ENCODE measurements at places on chromosomes 6 and 20.

DNA sequence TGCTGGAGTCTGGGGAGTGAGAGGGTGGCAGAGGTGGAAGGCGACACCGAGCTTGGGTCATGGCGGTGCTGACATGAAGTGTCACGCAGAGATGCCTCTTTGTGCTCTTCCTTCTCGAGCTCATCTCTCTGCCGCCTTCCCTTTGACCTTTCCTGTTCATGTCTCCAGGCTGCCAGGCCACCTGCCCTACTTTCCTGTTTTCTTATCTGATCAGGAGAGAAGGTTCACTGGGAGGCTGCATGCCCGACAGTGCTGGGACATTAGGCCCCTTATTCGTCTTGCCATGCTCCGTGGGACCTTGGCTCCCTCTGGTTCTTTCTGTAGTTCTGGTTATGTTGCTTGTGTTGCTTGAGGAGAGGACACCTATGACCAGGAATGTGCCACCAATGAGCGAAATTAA, 33.2 kb downstream of the CST8 start:
- DNase-seq = no peak

DNA sequence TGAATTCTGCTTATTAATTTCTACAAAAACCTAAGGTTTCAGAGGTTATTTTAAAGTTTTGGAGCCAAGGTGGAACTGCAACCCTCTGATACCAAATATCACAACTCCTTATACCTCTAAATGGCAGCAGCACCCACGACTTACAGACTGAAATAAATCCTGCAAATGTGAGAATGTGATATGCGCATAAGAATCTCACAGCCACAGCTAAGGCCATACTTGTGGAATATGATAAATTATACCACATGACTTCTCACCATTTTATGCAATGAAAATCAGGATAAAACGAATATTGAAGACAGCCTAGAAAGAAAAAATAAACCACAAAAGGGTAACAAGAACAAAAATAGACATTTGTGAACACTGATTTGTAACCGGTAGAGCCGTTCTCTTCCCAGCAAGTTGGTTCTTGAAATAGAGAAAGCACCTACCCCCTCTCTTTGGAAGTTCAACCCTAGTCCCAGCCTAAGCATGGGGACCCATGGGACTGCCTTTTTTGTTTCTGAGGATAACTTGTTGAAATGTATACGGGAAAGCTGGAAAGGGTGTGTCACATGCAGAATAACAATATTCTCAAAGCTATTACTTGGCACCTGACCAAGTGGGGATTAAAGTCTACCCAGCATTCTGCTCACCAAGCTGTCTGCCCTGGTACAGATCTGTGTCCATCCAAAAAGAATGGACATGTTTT, 47.1 kb upstream of the MCM9 start:
- DNase-seq = no peak

DNA sequence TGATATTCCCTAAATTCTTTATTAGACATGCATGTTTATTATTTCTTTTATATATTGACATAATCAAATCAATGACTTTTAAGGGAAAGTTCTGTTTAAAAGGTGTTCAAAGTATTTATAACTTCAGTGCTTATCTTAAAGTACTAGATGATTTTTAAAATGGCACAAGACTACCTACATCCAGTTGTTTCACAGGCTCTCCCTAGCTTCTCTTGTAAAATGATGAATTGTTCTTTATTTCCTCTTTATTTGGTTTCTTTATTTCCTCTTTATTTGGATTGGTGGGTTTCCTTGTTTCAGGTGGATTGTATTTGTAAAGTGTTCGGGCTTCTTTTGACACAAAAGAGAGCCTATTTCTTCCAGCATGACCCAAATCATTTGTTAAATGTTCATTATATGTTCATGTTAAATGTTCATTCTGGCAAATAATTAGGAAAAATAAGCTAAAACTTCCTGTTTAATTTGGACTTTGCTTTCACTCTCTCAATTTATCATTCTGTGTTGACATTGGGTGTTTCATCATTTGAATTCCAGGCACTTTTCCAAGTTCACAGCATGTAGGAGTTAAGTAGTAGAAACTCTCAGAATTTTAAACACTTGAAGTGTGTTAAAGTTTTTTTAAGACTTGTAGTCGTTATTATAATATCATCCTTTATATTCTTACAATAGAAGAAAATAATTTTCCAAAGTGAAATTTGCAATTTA, 24.6 kb downstream of the MLIP start:
- DNase-seq = peak; percentile 59

- no peak for DNase-seq
Measured at GRCh38 chr6:161349886-161350285, 76.0 kb upstream of the AGPAT4 start.

GRCh38 chr6:135439549-135439948, 58.0 kb downstream of the AHI1 start:
- no peak for DNase-seq

- DNase-seq = peak; percentile 28
Measured at GRCh38 chr20:47677635-47678453, 107.4 kb downstream of the SULF2 start.

DNA sequence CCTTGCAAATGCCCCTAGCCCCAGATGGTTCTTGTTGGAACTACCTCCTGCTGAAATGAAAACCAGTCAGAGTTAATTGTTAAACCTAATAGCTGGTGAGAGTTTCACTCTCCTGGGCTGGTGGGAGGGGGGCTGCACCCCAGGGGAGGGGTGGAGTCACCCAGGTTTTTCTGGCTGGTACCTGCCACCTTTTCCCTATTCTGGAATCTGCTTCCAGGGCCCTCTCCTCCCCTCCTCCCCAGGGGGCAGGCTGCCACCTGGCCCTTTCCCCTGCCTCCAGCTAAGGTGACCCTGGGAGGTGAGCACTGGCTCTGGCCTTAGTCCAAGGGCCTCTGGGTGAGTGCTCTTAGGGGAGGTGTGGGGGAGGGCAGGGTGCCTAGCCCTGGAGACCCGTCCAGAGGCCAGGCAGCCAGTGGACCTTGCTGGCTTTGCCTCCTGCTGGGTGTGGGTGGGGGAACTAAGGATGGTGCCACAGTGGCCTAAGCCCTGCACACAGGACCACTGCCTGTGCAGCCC, 48.8 kb upstream of the EPB41L1 start:
- no peak for DNase-seq

DNA sequence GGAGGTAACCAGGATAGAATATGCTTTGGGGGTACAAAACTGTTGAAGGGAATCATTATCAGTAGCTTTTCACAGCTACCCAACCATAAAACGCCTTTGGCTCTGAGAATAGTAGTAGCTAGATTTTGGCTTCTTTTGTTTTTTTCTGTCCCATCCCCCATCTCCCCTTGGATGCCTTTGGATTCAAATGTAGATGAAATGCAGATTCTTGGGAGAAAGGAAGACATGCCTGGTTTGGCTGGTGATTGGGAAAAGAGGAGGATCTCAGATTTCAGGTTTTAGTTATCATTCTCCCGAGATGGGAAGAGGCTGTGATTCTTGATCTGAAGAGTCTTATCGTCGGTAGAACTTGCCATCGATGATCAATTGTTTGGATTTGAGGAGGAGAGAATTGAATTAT, 3.5 kb upstream of the CDYL start:
- no peak for DNase-seq

DNA sequence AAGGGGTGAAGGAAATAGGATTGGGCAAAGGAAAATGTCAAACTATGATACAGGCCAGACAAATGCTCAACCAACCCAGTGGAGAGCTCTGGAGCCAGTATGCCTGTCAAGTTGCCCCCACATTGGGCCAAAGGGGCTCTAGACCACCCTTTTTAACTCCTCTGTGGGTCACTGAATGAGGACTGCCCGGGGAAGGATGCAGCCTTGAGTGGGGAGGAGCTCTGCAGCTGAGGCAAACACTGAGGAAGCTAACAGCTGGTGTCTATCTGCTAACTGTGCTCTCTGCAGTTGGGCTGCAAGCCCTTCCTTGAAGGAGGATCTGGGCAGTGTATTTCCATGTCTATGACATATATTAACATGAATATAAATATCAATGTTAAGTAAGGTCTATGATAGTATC, 98.4 kb upstream of the PRSS16 start:
- no peak for DNase-seq

- DNase-seq = no peak
Measured at GRCh38 chr6:38143191-38144150, 323.9 kb downstream of the ZFAND3 start.

- DNase-seq = no peak
Measured at GRCh38 chr20:6954219-6954618, 186.7 kb downstream of the BMP2 start.

GRCh38 chr20:44664131-44664530, 12.6 kb upstream of the ADA start:
- DNase-seq = no peak

GRCh38 chr6:33607784-33608161, 13.3 kb upstream of the ITPR3 start:
- DNase-seq = no peak

DNA sequence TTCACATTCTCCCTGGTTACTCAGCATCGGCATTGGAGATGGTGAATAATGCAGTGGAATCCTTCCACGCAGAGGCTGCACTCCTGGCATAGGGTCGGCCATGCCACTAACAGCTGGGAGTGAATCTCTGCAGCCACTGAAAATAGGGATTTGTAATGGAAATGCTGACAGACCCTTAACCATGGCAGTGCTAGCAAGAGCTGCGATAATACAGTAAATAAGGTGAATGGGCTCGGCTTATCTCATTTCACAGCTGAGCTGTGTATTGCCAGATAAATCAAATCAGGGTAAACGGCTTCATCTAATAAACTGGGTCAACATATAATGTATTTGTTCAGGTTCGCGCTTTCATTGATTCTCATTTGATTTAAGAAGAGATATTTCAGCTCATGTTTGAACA, 156.8 kb downstream of the SLC35B3 start:
- DNase-seq = no peak

DNA sequence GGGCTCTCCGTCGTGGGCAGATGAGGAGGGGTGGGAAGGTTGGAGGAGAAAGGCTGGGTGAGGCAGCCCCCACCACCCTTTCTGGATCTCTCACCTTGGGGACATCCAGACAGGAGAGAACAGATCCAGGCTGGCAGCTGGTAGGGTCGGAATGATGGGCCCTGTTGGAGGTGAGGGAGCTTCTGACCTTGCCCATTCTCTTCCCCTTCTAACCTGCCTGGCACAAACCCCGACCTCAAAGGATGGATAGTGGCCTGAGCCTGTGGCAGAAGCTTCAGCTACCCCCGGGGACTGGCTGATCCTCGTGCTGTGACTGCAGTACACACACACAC, 6.0 kb upstream of the NPBWR2 start:
- no peak for DNase-seq

- no peak for DNase-seq
Measured at GRCh38 chr6:71482742-71483141, 194.1 kb downstream of the OGFRL1 start.

DNA sequence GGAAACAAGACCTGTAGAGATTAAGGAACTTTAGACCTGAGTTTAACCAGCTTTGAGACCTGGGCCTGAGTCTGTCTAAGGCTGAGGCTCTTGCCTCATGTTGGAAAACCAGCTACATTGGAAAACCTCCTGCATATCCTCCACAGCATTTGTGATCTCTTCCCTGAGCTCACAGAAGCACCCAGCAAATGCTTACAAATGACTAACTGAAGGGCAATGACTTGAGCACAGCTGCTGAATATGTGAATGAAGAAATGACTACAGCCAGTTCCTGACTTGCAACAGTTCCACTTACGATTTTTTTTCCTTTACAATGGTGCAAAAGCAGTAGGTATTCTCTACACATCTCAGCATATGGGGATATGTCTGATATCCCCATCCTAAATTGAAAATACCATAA, 112.4 kb upstream of the RREB1 start:
- DNase-seq = no peak

- DNase-seq = peak; percentile 92
Measured at GRCh38 chr6:7058250-7058923, 49.4 kb upstream of the RREB1 start.

DNA sequence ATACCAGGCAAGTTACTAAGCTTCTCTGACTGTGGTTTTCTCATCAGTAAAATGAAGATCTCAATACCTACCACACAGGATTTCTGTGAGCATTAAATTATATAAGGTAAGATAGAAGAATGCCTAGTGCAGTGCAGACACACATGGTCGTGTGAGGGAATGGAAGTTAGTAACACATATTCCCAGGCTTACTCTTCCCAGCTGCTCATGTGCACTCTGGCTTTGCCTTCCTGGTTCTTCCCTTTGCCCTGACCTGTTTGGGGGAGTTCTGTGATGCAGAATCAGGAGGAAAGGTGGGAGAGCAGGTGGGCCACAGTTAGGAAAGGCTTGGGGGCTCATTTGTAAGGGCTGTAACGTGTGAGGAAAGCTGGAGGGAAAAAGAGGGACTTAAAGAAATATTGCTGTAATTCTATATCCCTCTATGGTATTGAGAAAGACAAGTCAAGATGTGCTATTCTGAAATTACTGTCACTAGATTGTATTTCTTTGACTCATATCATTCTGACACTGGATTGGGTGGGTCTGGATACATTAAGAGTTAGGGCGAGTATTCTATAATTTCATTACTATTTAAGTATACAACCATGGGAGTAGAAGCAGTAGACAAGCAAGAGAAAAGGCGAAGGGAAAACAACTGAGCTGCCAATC, 47.7 kb downstream of the FYN start:
- DNase-seq = no peak

DNA sequence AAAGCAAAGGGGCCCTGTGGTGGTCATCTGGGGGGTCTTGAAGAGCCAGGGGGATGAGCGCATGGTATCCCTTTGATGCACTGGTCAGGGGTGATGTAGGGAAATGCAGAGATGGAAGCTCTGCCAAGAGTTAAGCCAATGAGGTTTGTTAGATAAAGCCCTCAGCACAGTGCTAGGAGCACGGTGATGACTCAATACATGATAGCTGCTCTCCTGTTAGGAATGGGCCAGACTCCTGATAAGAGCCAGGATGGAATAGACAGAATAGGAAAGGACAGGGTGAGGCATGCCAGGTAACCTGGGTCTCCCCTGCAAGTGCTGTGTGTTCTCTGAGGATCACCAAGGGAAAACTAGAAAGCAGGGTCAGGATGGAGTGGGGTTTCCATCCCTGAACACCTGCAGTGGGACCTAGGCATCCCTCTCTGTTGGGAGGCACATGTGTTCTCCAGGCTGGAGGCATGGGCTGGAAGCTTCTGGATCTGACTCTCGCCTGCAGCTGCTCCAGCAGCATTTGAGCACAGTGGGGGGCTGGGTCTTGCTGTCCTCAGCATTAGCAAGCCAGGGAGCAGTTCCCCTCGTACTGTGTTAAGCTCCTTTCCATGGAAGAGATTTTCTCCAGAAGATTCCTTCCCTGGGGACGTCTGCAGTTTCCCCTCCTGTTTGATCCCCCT, 71.8 kb upstream of the TIAM2 start:
- peak; percentile 14 for DNase-seq

DNA sequence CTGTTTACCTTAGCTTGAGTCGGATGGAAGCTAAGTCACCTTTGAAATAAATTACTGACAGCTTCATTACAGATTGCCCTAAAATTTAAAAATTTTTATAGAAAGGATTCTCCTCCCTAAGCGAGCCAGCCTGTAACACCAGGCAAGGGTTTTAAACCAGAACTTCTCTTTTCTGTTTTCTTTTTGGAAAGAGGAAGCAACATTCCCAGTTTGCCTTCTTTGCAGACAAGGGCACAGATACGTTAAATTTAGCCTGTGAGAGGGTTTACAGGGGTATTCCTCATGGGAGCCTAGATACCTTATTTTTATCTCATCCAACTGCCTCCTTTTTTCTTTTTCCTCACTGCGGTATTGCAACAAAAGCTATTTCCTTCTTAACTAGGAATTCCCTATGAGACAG, 45.0 kb downstream of the GNAS start:
- no peak for DNase-seq
